ENCODE measurements at places on chromosomes 16 and 17.

DNA sequence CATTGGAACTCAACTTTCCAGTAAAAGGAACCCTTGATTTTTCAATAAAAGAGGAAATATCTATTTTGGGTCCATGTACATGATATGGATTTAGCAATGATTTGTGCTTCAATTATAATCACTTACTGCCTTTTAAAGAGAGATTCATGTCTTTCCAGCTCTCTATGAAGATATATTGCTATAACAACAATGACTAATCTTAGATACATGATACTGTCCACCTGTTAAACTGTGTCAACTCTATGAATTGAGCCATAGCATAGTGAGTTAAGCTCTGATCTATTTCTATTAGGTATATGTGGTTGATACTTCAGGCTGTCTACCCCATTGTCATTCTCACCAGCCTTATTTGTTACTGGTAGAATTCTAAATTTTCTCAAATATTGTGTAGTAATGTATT is 15.0 kb upstream of the MPHOSPH6 start:
- no peak for DNase-seq

- DNase-seq = no peak
These were observed 52.0 kb downstream of the RNF213 start for GRCh38 chr17:80312621-80313135.

DNA sequence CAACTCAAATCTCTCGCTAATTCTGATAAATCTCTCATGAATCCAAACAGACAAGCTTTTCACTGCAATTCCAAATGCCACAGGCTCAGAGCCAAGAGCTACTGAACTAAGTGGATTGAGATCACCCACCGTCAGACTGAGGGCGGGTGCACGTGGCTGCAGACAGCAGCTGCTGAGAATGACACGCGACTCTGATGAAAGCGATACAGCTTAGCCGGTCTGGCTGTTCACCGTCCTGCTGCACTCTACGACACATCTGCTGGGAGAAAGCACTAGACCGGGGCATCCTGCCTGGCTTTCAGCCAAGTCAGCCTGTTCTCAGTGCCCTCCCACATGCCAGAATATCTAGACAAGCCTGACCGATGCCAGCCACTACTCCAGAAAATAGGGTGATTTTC is 42.6 kb downstream of the KLHDC4 start:
- DNase-seq = peak; percentile 77

DNA sequence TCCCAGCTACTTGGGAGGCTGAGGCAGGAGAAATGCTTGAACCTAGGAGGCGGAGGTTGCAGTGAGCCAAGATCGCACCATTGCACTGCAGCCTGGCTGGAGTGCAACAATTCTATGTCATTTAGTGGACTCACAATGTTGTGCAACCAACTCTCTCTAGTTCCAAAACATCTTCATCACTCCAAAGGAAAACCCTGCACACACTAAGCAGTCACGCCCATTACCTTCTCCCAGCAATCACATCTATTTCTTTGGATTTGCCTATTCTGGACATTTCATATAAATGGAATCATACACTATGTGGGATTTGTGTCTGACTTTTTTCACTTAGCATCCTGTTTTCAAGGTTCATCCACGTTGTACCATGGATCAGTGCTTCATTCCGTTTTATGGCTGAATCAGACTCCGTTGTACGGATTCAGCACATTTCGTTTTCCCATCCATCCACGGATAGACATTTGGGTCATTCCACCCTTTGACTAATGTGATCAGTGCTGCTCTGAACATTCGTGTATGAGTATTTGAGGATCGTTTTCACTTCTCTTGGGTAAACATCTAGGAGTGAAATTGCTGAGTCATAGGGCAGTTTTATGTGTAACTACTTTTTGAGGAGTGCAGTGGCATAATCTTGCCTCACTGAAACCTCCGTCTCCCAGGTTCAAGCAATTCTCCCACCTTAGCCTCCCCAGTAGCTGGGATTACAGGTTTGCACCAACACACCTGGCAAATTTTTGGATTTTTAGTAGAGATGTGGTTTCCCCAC is 45.4 kb upstream of the EMP2 start:
- peak; percentile 53 for DNase-seq

GRCh38 chr16:89922884-89923639 is at the start of gene TUBB3:
TUBB3 (plus strand) TSS chr16:89923342; CDS start chr16:89923402, 60 bp downstream.
- DNase-seq = peak; percentile 66

- no peak for DNase-seq
These were observed 8.6 kb downstream of the BAHCC1 start for GRCh38 chr17:81403671-81404534.

DNA sequence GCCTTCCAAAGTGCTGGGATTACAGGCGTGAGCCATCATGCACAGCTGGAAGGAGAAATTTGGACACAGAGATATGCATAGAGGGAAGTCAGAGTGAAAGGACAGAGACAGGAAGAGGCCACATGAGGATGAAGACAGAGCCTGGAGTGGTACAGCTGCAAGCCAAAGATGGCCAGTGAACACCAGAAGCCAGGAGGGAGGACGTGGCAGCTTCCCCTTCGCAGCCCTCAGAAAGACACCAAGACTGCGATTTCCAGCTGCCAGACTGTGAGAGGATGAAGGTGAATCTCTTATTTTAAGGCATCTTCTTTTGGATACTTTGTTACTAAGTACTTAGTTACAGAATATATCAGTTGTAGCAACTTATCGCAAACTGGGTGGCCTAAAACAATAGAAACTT is 60.5 kb upstream of the PLCG2 start:
- no peak for DNase-seq

- DNase-seq = no peak
These were observed 2.9 kb downstream of the OR1F1 start for GRCh38 chr16:3190949-3191353.

DNA sequence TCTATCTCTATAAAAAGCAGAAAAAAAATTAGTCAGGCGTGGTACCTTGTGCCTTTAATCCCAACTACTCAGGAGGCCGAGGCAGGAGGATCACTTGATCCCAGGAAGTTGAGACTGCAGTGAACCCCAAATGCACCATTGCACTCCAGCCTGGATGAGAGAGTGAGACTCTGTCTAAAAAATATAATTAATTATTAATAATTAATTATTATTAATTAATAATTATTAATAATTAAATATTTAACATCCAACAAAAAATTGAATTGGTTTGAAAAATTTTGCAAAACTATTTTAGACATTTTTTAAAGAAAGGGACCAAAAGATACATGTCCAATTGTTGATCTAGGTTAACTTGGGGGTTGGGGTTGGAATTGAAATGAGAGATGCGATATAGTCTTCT is 51.0 kb downstream of the MYH3 start:
- DNase-seq = no peak

- no peak for DNase-seq
These were observed 393 bp upstream of the PSMB10 start for GRCh38 chr16:67936880-67937605.

DNA sequence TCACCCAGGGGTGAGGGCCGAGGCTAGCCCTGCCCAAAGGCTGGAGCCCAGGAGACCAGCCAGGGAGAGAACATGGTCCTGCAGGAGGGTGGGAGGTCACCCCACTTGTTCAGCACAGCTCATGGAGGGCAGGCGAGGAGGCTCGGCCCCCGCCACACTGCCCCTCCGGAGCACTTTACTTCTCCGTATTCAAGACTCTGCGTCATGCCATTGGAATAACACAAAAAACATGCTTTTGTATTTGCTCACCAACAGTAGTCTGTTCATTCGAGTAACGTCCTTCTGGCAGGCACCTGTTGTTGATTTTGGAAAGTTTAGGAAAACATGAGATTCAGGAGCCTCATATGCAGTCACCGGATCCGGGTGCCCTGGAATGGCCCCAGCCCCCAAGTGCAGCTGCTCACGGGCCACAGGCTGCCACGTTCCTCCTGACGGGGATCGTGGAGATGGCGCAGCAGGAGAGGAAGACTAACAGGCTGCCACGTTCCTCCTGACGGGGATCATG is 81.1 kb upstream of the DNAH17 start:
- DNase-seq = peak; percentile 37

- DNase-seq = peak; percentile 75
These were observed 1.1 kb upstream of the USP32 start for GRCh38 chr17:60392845-60393702.

GRCh38 chr17:50850640-50851039 is 15.3 kb downstream of the WFIKKN2 start:
- DNase-seq = no peak

DNA sequence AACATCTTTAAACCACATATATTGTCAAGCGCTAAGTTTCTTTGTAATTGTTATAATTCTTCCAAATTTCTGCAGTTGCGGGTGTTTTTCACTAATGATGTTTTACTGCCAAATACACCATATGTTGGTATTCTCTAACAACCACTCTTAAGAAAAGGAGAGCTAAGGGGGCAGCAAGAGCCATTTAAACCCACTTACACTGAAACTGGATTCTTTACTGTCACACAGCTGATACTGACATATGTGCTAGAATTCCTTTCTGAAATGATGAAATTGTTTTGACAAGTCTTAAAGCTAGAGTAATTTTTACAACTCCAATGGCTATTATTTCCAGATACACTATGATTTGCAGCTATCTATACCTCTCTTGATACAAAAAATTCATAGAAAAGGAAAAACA is 483.1 kb downstream of the CDH11 start:
- DNase-seq = no peak

GRCh38 chr16:72400257-72401083 is 228.5 kb upstream of the PMFBP1 start:
- peak; percentile 73 for DNase-seq

DNA sequence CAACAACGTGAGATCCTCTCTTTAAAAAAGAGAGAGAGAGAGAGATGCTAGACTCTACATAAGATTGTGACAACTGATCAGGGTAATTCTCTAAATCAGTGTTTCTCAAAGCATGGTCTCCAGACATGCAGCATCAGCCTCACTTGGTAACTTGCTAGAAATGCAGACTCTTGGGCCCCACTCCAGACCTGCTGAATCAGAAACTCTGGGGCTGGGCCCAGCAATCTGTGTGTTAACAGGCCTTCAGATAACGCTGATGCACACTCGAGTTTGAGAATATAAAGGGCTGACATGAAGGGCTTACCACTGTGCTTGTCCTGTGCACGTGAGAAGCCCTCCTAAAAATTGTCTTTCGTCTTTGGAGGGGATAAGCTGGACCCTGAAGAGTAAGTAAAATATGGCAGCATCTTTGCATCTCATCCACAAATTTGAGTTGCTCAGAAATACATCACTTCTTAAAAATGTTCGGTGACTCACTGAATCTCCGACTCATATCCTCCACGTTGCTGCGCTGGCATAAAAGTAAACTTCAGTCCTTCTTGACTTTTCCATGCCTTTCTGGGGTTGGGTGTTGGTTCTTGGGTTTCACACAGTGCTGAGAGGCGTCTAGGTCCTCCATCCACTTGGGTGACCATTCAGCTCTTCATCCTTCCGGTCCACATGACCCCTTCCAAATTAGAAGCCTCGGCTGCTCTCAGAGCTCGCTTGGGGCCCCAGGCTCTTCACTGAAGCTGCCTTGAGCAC is 26.1 kb upstream of the KDM8 start:
- peak; percentile 89 for DNase-seq

- no peak for DNase-seq
These were observed 30.5 kb upstream of the CRYBA1 start for GRCh38 chr17:29216181-29216580.

DNA sequence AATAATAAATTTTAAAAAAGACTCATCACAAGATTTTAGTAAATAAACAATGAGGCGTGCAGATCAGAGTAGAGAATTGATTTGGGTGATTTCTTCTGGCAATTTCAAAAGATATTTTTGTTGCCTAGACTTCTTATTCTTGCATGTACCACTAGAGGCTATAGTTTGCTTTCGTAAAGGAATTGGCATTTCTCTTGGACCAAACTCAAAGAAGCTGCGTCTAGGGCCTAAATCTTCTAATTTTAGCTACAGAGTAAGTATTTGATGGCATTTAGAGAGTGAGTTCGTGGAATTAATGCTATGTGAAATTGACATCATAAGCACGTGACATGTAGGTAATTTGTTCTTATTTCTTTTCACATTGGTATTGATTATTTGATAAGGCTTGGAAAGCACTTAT is 24.4 kb upstream of the ABCC11 start:
- DNase-seq = no peak
